ENCODE measurements at places on chromosomes 11 and 22. TPM values are rescaled to one million over a fixed set of nuclear protein-coding genes. Genes with fewer than 3 reads are reported as not detected.

The MMP12 gene
- 0.19 TPM for polyA plus RNA-seq

DNA sequence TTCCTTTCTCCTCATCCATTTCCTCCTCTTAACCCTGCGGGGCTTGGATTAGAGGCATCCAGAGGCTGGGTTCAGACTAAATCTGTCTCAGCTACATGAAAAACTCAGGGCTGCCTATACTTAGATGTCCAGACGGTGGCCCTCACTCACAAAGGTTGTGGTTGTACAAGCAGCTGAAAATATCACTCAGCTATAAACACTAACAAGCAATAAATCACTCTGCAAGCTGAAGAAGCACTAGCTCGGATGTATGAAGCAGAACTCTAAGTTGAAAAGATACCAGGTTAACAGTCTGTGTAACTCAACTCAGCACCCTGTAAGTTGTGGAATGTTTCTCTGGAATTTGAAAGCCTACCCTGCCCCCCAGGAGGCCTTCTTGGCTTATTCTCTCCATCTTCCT is 82.9 kb downstream of the EXT2 start:
- peak; percentile 22 for DNase-seq

- DNase-seq: peak; percentile 50
Measured at GRCh38 chr11:65895482-65895981, 4.7 kb downstream of the FOSL1 start.

The HBD gene
- not detected for polyA plus RNA-seq

DNA sequence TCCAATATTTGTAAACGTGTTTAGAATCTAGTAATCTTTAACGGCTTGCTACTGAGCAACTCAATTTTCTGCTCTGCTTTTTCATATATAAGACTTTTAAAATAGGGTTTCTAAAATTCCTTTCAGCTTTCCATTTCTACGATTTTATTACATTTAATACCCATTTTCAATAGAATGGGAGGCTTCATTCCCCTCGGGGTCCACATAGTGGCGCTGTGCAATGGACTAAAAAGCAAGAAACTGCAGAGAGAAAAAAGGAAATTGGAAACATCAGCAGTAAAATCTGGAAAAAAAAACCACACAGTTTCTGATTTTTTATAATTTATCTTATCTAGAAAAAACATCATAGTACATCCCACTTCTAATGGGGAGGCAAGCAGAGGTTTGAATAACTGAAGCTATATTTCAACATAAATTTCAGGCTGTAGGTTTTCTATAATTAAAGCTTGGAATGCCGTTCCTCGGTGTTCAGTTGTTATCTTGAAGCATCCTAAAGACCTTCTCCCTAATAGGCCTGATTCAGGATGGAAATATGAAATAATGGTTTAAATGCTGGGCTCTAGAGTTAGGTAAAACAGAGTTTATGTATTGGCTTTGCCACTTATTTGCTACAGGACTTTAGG is 18.7 kb upstream of the JHY start:
- peak; percentile 75 for DNase-seq

DNA sequence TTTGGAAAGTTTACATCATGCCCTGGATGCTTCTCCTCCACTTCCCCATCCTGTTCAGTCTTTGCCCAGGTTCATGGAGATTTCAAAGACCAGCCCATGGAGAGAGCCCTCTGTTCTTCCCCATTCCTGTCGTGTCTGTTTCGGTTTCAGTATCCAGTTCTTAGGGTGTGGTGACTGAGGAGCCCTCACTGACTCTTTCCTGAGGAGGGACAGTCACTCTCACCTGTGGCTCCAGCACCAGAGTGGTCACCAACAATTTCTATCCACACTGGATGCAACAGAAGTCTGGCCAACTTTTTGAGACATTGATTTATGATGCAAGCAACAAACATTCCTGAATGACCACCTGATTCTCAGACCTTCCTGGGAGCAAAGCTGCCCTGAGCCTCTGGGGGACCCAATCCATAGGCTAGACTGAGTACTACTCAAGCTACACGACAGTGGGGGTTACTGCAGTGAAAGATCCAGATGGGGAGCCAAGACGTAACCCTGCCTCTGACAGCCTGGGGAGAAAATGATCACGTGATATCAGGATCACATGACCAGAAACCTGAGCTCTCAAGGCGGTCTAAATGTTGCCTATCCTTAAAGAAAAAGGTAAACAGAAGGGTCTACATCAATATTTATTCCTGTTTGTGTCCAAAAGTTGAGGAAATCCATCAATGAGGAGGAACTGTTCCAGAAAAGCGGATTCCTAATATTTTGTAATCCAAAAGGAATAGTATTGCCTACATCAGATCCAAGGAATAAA is 76.2 kb upstream of the VPREB1 start:
- DNase-seq: peak; percentile 21

Data from GM23248 (cell line).